ENCODE measurements at places on chromosomes 16 and 17.

- no peak for DNase-seq
Observed at GRCh38 chr16:71574702-71575101, 2.2 kb downstream of the TAT start.

DNA sequence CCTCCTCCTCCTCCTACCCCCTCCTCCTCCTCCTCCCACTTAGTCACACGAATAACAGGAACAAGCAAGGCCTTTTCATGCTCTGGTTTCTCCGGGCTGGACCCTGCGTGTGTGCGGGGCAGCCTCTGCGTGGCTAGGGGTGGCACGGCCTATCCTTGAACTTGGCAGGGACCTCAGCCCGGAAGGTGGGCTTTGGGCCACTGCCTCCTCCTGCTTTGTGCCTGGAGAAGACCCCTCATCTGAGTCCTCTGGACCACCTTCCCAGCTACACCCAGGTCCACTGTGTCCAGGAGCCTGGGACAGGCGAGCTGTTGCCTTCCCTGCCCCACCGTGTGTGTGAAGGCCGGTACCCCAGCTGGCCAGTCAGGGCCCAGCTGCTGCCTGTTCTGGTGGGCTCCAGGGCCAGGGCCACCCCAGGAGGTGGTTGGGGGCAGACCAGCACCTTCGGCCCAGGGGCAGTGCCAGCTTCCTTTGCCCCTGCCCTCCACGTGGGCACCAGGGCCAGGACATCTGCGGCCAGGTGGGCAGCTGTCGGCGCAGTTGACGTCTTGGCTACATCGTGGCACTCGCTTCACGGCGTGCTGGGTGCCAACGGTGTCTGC, 35.4 kb downstream of the GINS2 start:
- DNase-seq, result no peak

GRCh38 chr16:77227745-77228144, 28.5 kb downstream of the SYCE1L start:
- DNase-seq, result no peak

DNA sequence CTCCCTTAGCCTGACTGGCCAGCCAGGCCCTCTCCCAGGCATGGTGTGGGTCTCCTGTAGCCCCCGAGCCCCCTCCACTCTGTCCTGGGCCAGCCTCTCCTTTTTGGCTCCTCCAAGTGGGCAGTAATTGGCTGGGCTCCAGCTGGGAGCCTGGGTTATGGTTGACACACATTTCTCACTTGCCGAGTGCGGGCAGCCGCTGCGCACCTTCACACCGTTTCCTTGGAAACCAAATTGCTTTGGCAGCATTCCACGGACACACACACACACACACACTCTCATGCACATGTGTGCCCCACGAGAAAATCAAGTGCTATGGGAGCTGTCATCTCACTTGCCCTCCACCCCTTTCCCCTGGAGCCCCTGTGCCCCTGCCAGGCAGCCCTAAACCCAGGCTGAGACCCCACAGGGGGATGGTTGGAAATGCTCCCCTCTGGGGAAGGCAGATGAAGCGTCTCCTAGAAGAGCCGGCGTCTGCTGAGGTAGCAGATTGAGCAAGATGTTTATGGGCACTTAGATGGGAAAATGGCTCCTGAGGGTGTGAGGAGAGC, 402.7 kb upstream of the TNRC6C start:
- DNase-seq, result peak; percentile 9

DNA sequence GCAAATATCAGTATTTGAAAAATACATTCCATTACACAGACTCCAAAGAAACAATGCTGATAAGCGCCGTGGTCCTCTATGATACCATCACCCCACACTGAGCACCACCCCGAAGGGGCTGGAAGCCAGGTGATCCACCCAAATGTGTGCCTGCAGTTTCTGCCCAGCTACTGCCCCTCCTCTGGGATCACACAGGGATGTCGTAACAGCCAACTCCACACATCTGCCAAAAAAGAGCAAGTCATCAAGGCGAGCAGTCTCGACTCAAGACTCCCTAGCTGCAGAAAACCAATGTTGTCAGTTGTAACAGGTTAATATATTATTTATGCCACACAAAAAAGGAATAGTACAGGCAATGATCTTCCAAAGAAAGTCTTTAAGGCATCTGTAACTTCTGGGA, 21.0 kb downstream of the CYB5D2 start:
- no peak for DNase-seq

- DNase-seq, result peak; percentile 50
Observed at GRCh38 chr17:45311760-45312476, 4.9 kb downstream of the MAP3K14 start.

- DNase-seq, result peak; percentile 69
Observed at GRCh38 chr16:89330177-89330856, 112.8 kb downstream of the ZNF778 start.

- no peak for DNase-seq
Observed at GRCh38 chr16:83109490-83110125, 482.8 kb downstream of the CDH13 start.

GRCh38 chr16:74107795-74108610, 188.6 kb upstream of the PSMD7 start:
- DNase-seq, result no peak

DNA sequence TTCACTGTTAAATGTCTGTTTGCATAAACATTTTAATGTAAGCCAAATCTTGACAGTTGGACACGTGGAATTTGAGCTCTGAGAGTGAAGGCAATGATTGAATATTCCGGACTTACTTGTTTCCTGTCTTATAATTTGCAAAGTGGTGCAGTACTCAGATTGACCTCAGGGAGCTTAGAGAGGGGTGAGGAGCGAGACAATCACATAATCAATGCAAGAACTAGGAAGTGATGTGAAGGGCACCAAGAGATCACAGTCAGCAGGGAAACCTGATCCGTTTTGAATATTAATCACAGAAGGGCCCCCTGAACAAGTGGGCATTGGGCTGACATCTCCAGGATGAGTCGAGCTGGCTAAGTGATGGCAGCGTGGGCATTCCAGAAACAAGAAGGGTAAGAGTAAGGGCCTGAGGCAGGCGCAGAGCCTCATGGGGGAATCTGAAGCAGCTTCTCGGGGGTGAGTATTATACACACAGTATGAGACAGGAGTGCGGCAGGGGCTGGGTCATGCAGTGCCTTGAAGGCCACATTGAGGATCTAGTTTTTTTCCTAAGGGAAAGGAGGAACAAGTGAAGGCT, 26.1 kb downstream of the TEX2 start:
- DNase-seq, result no peak

DNA sequence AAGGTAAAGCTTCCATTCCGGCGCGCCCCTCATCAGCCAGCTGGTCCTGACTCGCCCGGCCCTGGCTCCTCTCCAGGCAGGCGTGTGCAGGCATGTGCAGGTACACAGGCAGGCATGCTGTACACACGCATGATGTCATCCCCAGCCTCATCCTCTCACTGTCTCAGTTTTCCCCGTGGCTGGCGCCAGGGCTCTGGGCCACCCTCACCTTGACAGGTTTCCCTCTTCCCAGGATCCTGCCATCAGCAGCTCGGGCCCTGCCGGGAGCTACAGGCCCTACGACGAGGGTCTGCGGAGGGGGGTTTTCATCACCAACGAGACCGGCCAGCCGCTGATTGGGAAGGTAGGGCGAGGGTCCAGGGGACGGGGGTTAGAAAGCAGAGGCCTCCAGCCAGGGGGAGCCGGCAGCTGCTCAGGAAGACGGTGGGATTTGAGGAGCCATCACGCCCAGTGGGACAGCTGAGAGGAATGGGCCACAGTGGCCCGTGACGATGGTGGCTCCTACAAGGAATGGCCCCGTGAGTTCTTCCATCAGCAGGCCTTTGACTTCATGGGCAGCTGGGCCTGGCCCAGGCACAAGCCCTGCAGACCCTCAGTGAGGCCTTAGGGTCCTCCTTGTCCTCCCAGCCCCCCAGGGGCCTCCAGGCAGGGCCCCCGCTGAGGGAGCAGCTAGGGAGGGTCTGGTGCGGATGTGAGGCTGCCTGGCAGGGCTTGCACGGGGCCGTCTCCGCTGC, 8.5 kb downstream of the GAA start:
- DNase-seq, result no peak

DNA sequence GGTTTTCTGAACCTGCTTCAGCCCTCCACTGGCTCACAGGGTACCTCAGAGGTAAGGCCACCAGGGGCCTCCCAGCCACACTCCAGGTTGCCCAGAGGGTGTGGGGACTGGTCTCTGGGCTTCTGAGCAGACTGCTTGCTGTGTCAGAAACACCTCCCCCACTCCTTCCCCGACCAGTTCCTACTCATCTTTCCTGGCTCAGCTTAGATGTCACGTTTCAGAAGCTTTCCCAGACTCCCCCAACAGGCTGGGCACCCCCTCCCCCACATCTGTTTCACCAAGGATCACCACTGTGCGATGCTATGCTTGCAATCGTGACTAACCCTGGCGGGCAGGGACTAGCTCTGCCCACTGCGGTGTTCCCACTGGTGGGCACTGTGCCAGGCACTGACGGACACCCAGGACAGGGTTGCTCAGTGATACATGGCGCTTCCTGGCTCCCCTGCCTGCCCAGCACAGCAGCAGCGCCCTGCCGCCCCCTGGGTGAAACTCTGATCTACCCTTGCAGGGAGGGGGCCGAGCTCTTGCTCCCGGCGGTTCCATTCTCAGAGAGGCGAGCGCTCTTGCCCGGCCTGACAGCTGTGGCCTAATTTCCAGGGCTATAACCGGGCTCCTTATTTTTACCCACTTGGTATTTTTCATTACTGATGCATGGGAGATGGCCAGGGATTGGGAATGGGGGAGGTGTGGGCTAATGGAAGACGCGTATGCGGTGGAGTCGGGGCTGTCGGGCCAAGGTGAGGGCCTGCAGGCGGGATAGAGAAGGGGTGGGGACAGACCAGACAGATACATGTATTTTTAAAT, 29.4 kb upstream of the MTSS2 start:
- peak; percentile 95 for DNase-seq

DNA sequence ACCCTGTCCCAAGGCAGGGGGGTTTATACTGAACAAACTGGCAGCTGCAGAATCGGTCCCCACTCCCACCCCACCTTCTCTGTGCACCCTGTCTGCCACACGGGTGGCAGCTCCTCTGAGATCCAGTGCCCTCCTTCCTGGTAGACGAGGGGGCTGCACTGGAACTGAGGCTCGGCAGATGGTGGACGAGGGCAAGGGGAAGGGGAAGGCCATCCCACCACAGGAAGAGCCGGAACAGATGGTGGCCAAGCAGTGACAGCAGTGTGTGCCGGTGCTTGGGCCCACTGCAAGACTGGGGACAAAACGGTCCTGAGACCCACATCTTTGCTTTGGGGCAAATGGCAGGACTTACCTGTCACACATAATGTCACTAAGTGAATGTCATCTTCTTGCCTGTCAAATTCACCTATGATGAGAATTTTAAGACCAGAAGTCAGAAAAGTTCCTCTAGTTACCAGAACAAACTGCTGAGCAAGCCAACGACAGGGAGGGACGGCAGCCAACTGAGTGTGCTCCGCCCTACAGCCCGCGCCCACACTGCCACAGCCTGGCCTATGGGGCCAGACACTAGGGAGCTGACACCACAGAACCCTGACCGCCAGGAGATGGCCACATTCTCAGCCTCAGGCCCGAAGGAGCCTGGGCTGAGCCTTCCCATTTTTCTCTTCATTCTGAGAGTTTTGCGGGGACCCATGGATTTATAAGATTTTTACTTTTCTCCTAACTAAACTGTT, 14.4 kb downstream of the NTAN1 start:
- DNase-seq, result peak; percentile 22

- DNase-seq, result no peak
Observed at GRCh38 chr16:68366062-68366461, 55.2 kb downstream of the PRMT7 start.

- no peak for DNase-seq
Observed at GRCh38 chr17:81173052-81173761, 7.2 kb upstream of the AATK start.

DNA sequence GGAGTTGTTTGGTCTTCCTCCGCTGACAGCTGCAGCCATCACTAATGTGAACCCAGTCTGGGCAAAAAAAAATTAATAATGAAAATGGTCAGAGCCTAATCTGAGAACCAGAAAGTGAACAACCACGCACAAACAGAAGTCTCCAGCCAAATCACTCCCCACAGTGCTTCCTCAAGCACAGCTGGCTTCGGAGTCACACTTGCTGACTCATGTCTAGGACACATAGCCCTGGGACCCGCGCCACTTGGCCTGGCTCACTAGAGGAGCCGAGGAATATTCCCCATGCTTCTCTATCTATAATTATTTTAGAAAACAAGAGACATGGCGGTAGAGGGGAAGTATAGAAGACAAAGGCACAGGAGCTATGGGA, 109.1 kb downstream of the ZFHX3 start:
- DNase-seq, result peak; percentile 87

DNA sequence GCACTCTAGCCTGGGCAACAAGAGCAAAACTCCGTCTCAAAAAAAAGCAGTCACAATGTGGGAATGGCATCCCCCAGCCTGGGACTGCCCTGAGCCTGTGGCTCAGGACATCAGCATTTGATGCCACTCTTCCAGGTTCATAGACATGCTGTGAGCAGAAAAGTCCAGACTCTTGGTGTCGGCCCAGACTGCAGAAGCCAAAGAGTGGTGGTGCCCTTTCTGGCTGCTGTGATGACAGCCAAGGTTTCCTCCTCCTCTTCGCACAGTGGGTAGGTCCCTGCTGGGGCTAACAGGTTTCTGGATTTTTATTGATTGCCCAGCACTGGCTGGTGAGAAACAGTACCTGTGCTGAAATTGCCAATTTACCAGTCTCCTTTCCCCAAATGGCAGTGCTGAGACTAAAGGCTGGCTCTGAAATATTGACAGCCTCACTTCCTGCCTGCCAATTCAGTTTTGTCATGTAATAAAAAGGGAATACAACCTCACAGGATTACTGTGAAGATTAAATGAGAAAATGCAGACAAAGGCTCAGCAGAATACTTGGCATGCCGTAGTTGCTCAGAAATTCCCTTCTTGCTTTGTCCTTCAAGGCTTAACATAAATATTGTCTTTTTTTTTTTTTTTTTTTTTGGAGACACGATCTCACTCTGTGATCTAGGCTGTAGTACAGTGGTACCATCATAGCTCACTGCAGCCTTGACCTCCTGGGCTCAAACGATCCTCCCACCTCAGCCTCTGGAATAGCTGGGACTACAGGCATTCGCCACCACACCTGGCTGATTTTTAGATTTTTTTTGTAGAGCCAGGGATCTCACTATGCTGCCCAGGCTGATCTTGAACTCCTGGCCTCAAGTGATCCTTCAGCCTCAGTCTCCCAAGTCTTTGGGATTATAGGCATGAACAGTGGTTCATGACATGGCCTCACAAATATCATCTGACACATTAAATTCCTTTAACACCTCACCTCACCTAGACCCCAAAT, 15.5 kb upstream of the UBE2G1 start:
- no peak for DNase-seq

GRCh38 chr17:77020973-77021372, 119.8 kb upstream of the SEC14L1 start:
- DNase-seq, result no peak

GRCh38 chr16:54928411-54929089, 2.1 kb upstream of the IRX5 start:
- peak; percentile 20 for DNase-seq

DNA sequence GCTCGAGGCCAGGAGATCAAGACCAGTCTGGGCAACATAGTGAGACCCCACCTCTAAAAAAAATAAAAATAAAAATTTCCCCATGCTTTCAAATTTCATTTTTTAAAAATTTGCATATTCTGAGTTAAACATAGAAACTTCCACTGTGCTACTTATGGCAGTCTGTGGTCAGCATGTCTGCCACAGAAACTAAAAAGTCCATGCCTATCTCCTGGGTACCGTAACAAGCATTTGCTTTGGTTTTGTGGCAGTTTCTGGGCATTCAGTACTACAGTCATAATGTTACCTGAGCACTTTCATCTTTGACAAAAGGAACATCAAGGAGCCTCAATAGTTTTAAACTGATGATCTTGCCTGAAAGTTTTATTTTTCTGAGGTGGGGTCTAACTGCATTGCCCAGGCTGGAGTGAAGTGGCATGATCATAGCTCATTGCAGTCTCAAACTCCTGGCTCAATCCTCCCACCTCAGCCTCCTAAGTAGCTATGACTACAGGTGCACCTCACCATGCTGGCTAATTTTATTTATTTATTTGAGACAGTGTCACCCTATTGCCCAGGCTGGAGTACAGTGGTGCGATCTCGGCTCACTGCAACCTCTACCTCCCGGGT, 13.2 kb upstream of the ITGA2B start:
- no peak for DNase-seq
